ENCODE measurements at places on chromosomes 2 and 18.

DNA sequence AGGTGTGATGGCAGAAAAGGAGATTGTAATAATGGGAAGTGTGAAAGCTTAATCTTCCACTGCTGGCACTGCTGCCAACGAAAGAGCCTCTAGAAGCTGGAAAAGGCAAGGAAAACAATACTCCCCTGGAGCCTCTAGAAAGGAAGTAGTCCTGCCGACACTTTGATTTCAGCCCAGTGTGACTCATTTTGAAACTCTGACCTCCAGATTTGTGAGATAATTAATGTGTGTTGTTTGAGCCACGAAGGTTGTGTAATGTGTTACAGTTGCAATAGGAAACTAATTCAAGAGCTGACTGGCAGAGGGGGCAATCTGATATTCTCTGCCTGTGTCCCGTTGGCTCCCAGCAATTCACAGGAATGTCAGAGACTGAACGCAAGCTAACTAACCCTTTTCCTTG lies 219.2 kb upstream of the UBE2E3 start:
- no peak for DNase-seq

DNA sequence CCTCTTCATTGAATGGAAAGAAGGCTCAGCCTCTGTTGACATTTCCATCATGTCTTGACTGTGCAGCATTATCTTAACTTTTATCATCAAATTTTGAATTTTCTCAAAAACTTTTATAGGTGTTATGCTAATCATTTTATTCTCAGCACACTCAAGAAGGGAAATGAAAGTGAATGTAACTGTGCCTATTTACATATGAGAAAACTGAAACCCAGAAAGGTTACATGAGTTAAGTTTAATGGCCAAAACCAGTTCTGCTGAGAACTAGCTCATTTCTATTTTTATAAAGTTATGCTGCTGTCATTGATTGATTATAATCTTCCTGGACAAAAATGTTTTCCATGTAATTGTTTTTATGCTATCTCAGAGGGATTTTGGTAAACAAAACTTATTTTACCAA lies 618.8 kb upstream of the NRXN1 start:
- no peak for DNase-seq

- no peak for DNase-seq
These were observed 252.6 kb downstream of the RND3 start for GRCh38 chr2:150234787-150235446.

DNA sequence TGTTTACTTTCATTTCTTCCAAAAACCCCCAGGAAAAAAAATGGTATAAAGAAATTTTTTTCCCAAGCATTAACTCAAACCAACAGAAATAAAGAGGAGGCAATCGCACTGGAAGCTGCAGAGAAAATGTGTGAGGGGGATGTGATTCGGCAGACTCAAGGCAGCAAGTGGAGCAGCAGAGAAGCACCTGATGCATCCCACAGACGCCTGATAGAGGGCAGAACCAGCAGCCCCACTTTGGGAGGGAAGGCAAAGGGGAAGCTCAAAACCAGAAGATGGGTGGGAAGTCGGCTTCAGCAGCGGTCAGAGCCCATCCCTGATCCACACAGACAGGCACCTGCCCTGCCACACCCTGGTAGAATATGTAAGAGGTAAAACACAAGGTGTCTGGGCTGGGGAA lies 12.6 kb downstream of the FTCDNL1 start:
- no peak for DNase-seq

DNA sequence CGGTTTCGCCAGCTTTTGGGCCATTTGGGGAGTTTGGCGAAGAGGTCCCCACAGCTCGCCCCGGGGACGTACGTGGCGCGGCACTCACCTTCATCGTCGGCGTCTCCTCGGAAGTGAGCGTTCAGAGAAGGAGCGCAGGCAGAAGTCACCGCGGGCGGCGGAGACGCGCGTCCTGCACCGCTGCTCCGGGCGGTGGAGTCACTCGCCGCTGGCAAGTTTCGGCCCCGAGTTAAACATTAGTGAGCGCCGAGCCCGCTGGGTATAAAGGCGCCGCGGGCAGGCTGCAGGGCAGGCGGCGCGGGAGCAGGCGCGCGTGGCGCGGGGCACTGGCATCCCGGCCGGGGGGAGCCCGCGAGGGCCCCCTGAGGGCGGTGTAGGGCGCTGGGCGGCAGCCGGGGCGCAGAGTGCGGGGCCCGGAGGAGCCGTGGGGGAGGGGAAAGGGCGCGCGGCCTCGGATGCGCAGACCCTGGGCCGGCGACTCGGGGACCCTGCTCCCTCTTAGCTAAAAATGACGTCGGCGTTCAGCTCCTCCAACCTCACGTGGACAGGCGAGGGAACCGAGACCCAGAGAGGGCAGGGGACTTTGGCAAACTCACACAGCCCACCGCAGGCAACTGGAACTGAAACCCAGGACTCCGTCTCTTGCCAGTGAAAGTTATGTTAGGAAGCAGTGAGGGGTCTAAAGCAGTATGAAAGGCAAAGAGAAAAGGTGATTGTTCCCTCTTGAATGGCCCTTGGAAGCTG lies at the start of gene DPP4:
Gene DPP4 (minus strand): TSS at position 328 of the 744 bp plus-strand sequence. CDS start 234 bp downstream, at position 94.
- no peak for DNase-seq

GRCh38 chr2:205675861-205676516 lies 6.3 kb upstream of the NRP2 start:
- no peak for DNase-seq

- no peak for DNase-seq
These were observed 3.6 kb upstream of the CAPG start for GRCh38 chr2:85413592-85414420.

- DNase-seq, result no peak
These were observed 432.9 kb upstream of the MYT1L start for GRCh38 chr2:2764001-2764355.

GRCh38 chr2:219727771-219728429 lies 100.5 kb downstream of the SLC4A3 start:
- DNase-seq, result no peak

DNA sequence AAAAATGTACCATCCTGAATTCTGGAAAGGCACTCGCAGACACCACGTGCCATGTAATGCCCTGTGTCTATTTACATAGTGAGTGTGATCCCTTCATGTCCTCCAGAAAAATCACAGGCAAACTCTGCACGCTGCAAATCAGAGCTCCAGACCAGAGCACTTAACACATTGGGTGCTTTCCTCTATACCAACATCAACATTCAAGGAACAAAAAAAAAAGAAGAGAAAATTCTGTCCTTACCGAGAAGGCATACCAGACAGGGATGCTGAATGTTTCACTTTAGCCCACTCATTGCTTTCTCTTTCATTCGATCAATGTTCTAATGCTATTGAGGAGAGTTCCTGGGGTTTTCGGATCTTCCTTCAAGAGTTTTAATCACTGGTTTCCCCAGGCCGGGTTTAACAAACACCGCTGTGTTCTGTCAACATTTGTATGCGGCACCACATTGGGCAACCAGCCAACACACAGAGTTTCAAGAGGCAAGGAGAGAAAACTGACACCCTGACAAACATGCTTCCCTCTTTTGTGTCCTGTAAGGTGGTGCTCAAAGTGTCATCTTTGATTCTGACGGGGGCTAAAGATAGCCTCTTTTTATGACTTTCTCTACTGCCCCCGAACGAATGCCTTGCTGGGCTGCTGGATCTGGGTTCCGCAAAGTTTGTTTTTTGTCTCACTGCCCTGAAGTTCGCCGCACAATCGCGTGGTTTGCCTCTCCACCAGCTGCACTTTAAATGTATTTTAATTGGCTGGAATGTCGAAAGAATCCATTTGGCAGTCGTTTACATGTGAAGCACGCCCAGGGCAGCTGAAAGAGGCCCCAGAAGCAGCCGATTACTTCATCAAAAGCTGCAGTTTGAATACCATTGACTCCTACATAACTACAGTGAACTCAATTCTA lies 106.4 kb upstream of the NCKAP5 start:
- peak; percentile 49 for DNase-seq

DNA sequence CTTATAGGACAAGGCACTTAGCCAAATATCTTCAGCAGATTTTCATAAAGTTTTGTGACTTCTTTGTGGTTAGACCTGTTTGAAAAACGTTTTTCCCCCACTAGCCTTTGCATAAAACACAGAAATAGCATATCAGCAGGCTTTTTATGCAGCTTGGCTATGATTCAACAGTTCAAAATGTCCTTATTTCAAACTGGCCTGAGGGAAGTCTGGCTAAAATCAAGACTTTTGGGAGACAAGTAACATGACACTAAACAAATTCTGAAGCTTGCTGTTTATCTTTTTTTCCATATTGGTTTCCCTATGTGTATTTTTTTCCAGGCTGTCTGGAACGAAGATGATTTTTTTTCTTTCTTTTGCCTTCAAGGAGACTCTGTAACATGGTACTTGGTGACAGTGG lies 95.1 kb upstream of the L3MBTL4 start:
- DNase-seq, result no peak

All from tibial artery (tissue), 4 donors.